ENCODE measurements at places on chromosomes 1 and 21. TPM values are rescaled to one million over a fixed set of nuclear protein-coding genes. Genes with fewer than 3 reads are reported as not detected.
A peak's percentile ranks its signal among the peaks of the same experiment; 100 is the strongest.

- no peak for DNase-seq
Observed at GRCh38 chr1:63012339-63012738, 228.4 kb downstream of the ATG4C start.

- peak; percentile 64 for DNase-seq
Observed at GRCh38 chr1:15345705-15346345, 63.9 kb upstream of the EFHD2 start.

GRCh38 chr1:115781851-115782250, 13.3 kb upstream of the CASQ2 start:
- no peak for DNase-seq

GRCh38 chr1:175409938-175410337, 217.4 kb upstream of the KIAA0040 start:
- DNase-seq, result no peak

DNA sequence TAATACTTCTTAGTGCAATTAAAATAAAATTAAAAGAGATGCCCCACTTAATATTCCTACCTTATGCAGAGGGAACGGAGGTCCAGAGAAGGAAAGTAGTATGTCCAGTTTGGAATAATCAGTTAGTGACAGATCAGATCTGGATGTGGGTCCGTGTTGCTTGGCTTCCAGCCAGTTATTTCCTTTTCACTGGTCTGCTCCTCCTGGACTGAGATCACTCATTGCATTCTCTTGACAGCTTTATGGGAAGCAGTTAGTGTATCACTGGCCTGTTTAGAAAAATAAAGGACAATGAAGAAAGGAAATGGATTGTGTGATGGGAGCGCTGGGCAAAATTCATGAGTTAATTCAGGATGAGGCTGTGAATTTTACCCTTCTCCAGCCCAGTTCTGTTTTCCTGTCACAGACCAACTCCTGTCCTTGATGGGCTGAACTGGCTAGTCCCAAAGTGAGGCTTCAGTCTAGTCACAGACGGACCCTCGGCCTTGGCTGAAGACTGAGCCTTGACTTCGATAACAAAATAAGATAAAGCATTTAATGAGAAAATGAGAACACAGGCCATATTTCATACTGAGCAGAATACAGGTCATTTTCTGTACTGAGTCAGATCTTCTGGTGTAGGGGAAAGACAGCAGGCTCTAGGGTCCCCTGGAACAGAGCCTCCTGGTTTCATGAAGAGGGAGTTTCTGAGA, 85.2 kb upstream of the TRABD2B start:
- no peak for DNase-seq

- DNase-seq, result no peak
Observed at GRCh38 chr1:98672189-98672588, 10.7 kb downstream of the SNX7 start.

DNA sequence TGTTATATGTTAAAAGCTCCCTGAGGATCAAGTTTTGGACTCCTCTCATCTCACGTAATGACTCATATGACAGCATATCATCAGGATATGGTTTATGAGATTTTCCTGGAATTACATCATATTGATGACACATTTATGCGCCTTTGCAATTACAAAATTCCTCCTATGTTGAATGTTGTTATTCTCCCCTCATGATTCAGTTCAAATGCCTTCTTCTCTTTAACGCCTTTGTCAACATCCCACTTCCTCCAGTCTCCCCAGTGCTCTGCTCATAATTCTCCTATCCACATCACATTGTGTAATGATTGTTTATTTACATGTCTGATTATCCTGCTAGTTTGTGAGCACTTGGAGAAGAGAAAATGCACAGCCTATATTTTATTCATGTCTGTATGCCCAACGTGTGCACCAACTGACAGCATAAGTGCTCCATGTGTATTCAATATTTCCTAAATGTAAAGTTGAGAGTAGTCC, 80.9 kb upstream of the BACH1 start:
- DNase-seq, result no peak

DNA sequence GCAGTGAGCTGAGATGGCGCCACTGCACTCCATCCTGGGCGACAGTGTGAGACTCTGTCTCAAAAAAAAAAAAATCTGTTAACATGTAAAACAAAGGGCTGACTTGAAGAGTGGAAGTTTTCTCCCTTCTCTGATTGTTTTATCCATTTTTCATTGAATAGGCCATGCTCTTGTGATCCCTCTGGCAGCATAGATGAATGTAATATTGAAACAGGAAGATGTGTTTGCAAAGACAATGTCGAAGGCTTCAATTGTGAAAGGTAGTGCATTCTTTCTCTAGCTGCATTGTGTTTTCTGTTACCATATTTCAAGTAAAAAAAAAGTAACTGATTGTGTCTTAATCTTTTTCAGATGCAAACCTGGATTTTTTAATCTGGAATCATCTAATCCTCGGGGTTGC, 69.6 kb upstream of the LAMC2 start:
- DNase-seq, result no peak

GRCh38 chr1:168627370-168627769, 51.0 kb downstream of the XCL1 start:
- DNase-seq, result no peak

GRCh38 chr1:51410568-51411460, 80.5 kb upstream of the TTC39A start:
- no peak for DNase-seq

- peak; percentile 74 for DNase-seq
Observed at GRCh38 chr1:111481387-111482221, 7.8 kb downstream of the C1orf162 start.

DNA sequence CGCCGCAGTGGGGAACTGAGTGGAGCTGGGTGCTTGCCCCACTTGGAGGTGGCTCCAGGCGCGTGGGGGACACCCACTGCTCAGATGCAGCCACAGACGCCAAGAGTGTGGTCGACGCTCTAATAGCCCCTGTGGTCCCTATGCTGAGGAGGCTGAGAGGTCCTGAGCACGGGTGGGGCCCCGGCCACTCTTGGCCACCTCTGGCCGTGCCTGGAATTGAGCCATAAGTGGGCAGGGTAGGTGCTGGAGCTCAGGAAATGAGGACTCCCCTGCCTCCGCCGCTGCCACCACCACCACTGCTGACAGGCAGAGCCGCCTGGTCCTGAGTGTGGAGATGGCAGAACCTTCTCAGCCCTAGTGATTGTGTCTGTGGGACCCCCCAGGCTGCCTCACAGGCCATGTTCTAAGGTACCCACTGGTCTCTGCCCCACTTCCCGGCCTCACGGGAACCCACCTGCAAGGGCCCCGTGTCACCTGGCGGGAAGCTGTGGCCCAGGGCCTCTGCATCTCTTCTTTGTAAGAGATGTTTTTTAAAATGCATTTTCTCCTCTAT, 34.6 kb upstream of the DIP2A start:
- no peak for DNase-seq

DNA sequence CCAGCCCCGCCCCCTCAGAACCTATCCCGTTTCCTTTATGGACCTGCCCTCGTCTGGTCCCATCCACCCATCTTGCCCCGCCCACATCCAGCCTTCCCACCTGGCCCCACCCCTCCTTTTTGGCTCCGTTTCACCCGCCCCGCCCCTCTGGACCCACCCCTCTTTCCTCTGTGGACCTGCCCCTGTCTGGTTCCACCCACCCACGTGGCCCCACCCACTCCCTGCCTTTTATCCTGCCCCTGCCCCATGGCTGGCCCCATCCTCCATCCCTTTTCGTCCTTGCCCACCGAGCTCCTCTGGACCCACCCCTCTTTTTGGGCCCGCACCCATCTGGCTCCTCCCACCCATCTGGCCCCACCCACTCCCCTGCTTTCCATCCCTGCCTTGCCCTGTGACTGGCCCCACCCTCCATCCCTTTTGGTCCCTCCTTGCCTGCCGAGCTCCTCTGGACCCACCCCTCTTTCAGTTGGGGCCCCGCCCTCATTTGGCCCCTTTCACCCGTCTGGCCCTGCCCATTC, 177.3 kb downstream of the CAMTA1 start:
- peak; percentile 86 for DNase-seq

- DNase-seq, result no peak
Observed at GRCh38 chr1:197980457-197980856, 63.3 kb downstream of the LHX9 start.

DNA sequence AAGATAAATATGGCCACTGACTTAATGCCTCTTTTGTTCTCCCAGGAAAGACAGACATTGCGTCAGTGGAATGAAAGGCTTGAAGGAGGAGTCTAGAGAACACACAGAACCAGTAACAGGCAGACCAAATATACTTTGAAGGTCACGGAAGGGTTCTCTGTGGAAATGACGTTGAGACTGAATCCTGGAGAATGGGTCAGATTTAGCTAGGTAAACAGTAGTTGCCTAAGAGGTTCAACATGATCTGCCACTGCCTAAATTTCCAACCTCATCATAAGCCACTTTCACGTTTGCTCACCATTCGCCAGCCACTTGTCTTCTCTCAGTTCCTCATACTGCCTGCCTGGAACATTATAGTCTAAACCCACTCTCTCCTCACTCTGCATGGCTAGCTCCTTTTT, 20.5 kb downstream of the PLA2G4A start:
- no peak for DNase-seq

DNA sequence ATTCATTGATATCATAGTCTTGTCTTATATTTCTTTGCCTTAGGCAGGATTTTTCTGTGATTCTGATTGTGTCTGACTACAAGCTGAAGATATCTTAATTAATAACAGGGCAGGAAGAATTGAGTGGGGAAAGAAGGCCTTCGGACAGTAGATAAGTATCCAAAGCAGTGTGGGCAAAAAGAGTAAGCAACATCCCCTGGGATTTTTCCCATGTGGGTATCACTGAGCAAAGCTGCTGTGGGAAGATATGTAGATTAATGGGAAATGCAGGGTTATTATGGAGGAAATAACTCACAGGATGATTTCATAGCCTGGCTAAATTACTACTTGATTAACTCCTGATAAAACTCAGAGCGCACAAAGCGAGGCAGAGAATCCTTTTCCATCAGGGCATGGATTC, 55.7 kb downstream of the RGS5 start:
- DNase-seq, result no peak

DNA sequence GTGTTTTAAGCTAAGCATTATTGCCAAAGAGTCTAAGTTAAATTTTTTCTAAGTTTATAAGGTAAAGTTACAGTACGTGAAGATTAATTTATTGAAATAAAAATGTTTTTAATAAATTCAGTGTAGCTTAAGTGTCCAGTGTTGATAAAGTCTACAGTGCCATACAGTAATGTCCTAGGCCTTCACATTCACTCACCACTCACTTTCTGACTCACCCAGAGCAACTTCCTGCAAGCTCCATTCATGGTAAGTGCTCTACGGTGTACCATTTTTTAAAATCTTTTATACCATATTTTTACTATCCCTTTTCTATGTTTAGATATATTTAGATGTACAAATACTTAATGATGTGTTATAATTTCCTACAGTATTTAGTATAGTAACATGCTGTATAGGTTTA, 173.2 kb downstream of the CACNA1E start:
- no peak for DNase-seq

GRCh38 chr1:5460974-5461373, 531.3 kb downstream of the NPHP4 start:
- no peak for DNase-seq

- DNase-seq, result no peak
Observed at GRCh38 chr1:2962946-2963345, 58.3 kb upstream of the ACTRT2 start.

DNA sequence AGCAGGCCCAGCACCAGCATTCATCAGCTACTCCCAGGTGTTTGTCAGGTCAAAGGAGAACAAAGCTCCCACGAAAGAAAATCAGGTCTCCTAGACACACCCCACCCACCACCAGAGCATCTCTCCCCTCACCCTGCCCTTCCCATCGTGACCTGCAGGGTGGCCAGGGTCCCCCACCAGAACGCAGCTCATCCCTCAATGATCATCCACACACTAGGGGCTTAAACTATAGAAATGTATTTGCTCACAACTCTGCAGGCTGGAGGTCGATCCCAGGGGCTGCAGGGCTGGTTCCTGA, 97.4 kb downstream of the RIPK4 start:
- DNase-seq, result no peak

- DNase-seq, result no peak
Observed at GRCh38 chr1:65998763-65999583, 206.3 kb downstream of the PDE4B start.

DNA sequence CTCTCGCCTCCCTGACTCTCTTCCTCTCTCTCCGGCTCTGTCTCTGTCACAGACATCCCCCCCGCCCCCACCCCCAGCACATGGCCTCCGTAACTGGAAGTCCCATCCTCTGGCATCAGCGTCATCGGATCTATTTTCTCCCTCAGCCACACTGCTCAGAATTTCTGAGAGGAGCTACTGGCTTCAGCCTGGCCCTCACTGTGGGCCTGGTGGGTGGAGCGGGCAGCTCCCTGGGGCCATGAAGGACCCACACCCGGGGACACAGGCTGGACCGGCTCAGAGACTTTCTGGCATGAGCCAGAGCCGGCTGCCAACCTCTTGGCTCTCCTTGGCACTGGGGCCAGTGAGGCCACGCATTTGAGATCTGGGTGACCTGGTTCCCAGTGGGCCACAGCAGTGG, 61.2 kb upstream of the CASZ1 start:
- DNase-seq, result no peak

DNA sequence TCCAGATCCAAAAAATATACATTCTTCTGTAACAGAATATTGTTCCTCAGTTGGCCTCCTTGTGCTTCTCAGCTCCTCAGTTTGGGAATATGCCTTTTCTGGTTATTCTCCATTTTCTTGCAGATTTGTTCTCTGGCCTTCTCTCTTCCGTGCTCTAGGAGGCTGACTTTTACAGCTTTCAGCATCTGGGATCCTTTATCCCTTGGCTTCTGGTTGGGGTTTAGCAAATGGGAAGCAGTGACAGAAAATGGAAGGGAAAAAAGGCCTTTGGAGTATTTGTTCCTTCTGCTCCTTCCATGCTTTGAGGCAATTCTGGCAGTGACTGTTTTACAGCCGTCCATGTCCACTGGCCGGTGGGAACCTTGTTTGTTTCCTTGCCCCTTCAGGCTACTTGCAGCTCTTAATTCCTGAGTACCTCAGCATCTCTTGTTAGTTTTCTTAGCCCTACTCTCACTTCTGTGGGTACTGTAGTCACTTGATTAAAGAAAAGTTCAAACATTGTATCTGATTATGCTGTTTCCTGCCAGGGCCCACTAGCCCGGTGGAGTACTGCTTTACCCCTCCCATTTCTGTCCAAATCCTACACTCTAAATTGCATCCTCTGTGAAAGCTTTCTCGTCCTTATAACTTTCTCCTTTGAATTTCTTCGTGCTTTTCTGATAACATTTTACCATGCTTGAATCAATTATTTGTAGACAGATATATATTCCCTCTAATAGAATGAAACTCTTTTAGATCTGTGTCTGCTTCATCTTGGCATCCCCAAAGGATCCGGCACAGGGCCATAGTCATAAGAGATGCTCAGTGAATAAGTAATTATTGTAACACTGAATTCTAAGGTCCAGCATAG, 118.2 kb downstream of the OSBPL9 start:
- no peak for DNase-seq

GRCh38 chr1:65359888-65360287, 50.5 kb downstream of the DNAJC6 start:
- DNase-seq, result no peak

GRCh38 chr1:239058190-239058589, 328.2 kb upstream of the CHRM3 start:
- DNase-seq, result no peak

Gene NEK7
- total RNA-seq, result 155 TPM

Gene NPR1
- total RNA-seq, result 28.5 TPM

Gene NTMT2
- 0.73 TPM for total RNA-seq

Gene GJC2
- 2.3 TPM for total RNA-seq

Gene IL24
- not detected for total RNA-seq

Gene DNASE2B
- total RNA-seq, result not detected

Gene ADAM30
- total RNA-seq, result not detected

Gene LCE1C
- not detected for total RNA-seq

Data from left cardiac atrium (tissue), 4 donors.